ENCODE measurements at places on chromosomes 3 and 15.
A peak's percentile ranks its signal among the peaks of the same experiment; 100 is the strongest.

GRCh38 chr3:172031996-172032395 lies 7.4 kb upstream of the FNDC3B start:
- DNase-seq: no peak

DNA sequence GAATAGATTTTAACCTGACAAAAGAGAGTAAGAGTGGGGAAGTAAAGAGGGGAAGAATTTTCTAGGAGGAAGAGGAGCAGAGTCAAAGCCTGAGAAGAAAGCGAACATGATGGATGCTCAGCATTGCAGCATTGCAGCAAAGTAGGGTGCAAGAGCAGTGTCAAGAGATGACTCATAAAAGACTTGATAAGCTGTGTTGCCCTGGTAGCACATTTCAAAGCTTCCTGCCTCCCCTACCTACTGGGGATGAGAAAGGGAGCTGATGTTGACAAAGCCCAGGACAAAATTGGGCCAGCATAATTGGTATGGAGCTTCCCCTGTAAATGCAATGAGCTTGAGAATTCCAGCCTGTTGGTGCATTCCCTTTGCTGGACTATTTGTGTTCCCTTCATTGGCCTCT lies 121.6 kb upstream of the ST8SIA2 start:
- DNase-seq: no peak

DNA sequence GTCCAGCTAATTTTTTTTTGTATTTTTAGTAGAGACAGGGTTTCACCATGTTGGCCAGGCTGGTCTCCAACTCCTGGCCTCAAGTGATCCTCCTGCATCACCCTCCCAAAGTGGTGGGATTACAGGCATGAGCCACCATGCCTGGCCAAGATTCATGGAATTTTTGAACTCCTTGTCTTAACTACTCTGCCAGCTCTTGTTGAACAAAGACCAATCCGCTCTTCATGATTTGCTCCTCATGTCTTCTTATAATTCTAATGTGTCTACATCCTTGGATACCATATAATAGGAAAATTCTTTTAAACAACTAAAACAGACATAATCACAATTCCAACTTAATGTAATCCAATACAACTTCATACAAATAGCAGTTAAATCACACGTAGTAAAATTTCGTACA lies 21.3 kb downstream of the UBA5 start:
- no peak for DNase-seq

DNA sequence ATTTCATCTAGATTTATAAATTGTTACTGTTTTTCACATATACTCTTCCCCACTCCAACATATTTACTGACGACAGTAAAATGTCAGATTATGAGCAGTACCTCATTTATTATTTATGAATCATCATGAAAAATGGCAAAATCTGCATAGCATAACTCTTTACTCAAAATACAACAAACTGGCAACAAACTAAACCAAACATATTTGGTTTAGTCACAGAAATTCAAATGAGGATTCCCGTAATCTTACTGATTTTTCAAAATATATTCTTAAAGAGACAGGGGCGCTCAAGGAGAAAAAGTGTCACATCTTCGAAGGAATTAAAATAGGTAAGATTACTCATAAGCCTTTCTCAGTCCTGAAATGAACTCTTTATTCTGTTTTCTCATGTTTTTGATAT lies 3.0 kb upstream of the GPR87 start:
- no peak for DNase-seq

GRCh38 chr3:123634149-123635051 lies 49.5 kb upstream of the HACD2 start:
- DNase-seq: no peak

DNA sequence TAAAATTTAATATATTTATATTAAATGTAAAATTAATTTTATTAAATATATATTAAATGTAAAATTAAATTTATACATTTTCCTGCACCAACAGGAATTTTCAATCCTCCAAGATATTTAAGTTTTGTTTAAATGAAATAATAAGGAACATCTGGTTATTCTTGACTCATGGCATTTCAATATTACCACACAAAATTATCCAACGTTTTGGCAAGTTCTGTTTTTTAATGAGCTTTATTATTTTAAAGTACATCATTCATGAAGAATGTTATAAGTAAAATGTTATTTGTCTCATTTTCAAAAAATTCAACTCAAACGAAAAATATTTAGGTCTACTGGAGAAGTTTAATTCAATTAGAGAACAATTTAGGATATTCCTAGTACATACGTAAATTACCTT lies 811.4 kb downstream of the NAALADL2 start:
- DNase-seq: no peak

GRCh38 chr3:5022966-5023776 lies 43.9 kb downstream of the BHLHE40 start:
- no peak for DNase-seq

DNA sequence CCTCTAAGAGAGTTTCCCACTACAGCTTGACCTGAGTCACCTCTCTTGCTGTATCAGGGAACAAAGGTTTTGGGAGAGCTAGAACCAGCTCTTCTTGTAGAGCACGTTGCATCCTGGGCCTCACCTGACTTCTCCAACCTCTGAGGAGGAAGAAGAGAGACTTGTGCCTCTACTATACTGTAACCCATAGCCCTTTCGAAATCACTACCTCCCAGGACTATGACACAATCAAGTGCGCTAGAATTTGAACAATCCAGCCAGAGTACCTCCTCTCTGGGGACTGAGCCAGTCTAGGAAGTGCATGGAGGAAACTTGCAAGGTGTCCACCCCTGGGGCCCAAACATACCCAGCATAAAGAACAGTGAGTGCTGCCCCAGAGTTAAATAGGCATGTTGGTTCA lies 192.8 kb upstream of the BHLHE40 start:
- DNase-seq: no peak

DNA sequence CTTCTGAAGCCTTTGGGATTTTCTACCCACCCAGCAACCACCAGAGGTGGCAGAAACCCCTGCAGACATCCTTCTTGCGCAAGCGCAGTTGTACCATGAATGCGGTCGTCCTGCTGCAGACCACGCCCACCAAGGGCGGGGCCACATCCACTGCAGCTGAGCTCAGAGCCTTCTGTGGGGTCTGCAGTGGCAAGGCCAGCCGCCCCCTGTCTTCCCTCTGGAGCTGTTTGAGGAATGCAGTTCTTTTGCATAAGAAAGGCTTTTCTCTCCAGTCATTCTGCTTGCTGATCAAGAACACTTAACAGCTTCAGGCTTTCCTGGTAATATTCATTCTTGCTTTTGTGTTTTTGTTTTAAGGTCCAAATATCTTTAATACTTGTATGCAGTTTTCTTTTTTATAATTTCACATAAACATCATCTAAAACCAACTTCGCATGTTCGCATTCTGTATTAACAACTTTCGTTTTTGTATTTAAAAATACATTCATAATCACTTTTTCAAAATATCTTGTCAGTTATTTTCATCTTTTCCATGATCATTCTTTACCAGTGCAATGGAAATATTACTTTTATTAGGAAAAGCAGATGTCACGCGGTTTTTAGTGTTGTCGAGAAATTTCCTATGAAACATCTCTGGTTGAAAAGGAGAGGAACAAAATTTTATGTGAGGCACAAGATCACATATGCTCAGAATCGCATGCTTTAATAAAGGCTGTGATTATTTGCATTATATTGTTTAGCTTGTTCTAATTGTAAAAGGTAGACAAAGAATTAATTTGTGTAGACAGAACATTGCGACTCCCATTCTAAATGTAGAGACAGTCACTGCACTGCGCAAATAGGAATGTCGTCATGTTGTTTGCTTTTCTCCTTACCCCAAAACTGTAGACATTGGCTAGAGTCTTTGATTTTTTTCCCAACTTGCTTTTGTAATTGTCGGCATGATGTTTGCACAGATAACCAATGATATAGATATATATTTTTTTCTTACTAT lies 98.1 kb upstream of the SNRPN start:
- no peak for DNase-seq

- no peak for DNase-seq
These were observed 20.2 kb downstream of the ATOSA start for GRCh38 chr15:52658955-52659354.

- no peak for DNase-seq
These were observed 169.9 kb downstream of the WDR72 start for GRCh38 chr15:53589520-53590057.

GRCh38 chr15:29121369-29121656 lies 148.3 kb downstream of the NSMCE3 start:
- no peak for DNase-seq

DNA sequence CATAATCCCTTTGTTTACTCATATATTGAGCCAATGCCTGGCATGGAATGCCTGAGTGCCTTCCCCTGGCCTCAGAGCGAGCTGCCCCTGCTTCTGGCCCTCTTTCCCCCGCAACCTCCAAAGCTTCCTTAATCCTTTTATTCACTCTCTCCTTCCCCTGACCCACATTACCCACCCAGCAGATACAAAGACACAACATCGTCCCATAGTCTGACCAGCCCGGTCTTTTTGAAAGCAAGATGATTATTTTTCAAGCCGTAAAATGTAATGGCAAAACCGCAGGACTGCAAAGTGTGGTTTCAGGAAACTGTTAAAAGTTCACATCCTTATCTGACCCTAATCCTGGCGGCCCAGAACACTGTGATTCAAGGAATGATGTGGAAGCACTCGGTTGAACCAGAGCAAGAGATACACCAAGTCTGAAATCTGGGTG lies 78.4 kb upstream of the LRTM1 start:
- DNase-seq: no peak

DNA sequence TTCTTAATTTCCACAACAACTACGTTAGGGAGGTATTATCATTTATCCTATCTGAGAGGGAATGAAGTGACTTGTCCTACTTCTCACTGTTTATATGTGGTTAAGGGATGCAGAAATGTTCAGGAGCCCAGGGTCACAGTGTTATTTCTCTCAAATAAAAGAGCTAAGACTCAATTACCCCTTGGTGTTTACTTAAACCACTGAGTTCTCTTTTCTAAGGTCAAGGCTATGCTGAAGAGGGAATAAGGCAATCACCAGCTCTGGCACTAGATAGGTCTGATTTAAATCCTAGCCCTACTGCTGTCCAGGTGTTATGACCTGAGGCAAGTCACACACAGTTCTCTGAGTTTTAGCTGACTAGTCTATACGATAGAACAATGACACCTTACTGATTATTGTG lies 35.7 kb upstream of the BCL6 start:
- peak; percentile 57 for DNase-seq

GRCh38 chr15:51401872-51402517 lies 60.5 kb downstream of the GLDN start:
- DNase-seq: peak; percentile 28

- DNase-seq: no peak
These were observed 73.2 kb downstream of the PRICKLE2 start for GRCh38 chr3:64152086-64152485.

DNA sequence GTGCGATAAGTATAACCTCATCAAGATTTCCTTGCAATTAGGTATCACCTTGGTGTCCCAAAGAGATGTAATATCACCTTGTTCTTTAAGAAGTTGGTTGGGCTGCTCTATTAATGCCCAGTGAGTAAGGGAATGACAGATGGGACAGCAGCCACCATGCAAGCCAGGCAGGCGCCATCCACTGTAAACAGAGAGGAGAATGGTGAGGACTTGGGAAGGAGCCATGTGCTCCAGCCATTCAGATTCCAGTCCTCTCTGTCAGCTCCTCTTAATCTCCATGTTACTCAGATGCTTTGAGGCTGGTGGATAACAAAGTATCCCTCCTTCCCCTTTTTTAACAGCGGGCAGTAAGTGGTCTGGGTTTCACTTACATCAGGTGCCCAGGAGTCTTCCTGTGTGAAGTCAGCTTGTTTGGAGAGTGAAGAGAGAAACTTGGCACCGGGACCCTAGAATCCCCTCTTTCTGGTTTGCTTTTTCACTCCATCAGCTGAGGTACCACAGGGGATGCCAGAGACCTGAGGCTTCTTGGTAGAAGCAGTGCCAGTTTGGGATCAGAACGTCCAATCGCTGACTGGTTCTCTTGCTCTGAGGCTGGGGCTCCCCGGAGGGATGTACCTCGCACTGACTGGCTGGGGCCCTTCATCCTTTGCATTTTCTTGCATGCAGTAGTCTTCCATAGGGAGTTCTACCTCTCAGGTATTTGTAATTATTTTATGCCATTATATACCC lies 29.5 kb downstream of the SLCO3A1 start:
- no peak for DNase-seq

DNA sequence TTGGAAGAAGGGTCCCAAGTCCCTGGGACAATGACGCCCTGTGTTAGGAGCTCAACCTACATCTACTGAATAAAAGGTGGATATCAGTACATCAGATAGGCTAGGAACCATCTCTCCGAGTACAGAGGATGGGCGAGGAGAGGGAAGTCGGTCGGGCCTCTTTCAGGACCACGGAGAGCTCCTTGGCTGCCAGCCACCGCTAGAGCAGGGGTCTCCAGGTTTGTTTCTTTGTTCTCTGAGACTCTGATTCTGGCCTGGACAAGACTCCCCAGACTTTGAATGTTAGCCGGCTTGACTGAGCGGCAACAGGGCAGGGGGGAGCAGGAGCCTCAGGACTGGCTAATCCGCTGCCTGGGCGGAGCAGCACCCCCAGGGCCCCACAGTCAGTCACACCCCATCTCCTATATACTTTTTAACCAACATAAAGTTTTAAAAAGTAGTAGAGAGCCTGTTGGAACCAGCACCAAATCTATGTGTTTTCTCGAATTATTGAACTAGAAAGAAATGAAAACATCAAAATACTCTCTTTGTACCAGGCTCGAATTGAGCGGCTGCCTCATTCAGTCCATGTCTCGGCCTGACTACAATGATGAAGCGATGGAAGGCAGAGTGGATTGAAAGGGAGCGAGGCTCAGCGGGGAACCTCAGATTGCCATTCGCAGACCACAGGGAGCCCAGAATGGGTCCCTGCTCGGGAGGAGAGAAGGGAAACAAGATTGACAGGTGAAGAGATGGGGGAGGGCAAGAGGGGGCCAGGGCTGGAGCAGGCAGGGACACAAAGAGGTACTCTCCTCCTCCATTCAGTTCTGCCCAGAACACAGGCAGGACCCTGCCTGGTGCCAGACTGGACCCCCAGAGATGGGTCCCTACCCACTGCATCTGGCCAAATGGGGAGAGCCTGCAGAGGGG lies 131.6 kb downstream of the TPRA1 start:
- DNase-seq: peak; percentile 61

- DNase-seq: no peak
These were observed 232.6 kb downstream of the MEX3B start for GRCh38 chr15:81813215-81813614.

GRCh38 chr15:43299411-43299810 lies 31.0 kb downstream of the LCMT2 start:
- no peak for DNase-seq

GRCh38 chr3:187821616-187822317 lies 76.5 kb upstream of the BCL6 start:
- no peak for DNase-seq

DNA sequence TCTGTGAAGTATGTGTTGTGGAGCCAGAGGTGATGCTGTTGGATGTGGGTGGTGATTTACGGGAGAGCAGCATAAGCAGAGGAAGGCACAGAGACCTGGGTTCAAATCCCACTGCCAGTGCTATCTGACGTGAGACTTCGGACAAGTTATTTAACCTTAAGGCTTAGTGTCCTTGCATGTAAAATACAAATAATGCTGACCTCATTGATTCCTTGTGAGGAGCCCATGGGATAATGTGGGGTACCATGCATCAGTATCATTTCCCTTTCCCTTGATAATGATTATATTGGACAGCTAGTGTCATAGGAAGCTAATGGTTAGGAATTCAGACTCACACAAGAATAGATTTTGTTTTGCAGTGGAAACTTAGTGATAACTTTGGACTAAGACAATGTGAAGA lies 141.6 kb downstream of the SLCO3A1 start:
- DNase-seq: no peak

- no peak for DNase-seq
These were observed 24.5 kb upstream of the KLF13 start for GRCh38 chr15:31302029-31302657.
